CD4-positive, alpha-beta memory T cell (primary cell): ENCODE measurements at places on chromosomes 2 and 18.
A peak's percentile ranks its signal among the peaks of the same experiment; 100 is the strongest.

DNA sequence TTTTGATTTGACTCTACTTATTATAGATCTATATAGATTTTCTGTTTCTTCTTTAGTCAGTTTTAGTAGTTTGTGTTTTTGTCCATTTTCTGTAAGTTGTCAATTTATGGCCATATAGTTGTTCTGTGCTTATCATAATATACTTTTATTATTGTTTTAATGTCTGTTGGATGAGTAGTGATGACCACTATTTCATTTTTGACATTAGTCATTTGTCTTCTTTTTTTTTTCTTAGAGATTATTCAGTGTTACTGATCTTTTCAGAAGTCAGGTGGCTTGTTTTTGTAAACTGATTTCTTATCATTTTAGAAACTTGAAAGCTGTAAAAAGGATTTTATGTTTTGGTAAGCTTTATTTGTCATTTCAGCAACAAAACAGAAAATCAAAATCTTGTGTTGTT is 57.3 kb downstream of the EPC2 start:
- DNase-seq: no peak

DNA sequence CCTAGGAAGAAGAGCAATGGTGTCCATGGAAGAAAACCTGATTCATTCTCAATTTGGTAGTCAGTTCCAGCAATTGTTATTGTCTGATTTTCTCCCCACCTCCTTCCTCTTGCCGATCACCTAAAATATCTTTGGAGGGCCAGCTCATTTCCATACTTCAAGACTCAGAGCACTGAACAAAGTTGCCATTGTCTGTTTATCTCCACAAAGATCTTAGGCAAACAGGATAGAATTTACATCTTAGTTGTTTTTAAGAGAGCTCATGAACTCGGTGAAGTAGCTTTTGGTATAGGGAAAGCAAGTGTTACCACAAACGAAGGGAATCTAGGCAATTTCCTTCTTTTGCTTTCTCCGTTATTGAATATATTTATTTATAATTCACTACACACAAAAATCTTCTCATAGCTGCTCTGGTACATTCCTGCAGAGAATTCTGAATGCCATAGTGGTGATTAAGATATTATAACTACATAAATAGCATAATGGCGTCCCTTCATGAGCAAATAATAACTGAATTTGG is 41.5 kb upstream of the CHST9 start:
- DNase-seq: no peak

- DNase-seq: no peak
Observed at GRCh38 chr2:30355306-30355705, 91.7 kb upstream of the LCLAT1 start.

- no peak for DNase-seq
Observed at GRCh38 chr18:55927831-55928230, 339.8 kb upstream of the TCF4 start.

DNA sequence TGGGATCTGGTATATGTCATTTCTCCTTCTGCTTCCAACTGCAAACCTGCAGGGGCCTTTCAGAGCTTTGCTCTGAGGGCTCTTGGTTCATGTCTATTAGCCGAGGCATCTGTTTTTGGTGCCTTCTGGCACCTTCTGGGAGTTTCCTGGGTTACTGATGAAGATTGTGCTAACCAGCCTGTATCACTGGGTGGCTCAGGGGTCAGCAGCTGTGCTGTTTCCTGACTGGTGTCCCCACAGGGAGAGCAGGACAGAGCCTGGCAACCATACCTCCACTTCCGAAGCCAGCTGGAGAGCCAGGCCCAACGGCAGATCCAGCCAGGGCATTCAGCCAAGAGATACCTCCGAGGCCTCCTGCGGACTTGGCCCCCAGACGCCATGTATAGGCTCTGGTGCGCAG is 17.5 kb downstream of the KIAA2012 start:
- no peak for DNase-seq

- DNase-seq: no peak
Observed at GRCh38 chr2:104432991-104433390, 420.9 kb upstream of the POU3F3 start.

- no peak for DNase-seq
Observed at GRCh38 chr2:28155086-28155485, 237.6 kb upstream of the FOSL2 start.

DNA sequence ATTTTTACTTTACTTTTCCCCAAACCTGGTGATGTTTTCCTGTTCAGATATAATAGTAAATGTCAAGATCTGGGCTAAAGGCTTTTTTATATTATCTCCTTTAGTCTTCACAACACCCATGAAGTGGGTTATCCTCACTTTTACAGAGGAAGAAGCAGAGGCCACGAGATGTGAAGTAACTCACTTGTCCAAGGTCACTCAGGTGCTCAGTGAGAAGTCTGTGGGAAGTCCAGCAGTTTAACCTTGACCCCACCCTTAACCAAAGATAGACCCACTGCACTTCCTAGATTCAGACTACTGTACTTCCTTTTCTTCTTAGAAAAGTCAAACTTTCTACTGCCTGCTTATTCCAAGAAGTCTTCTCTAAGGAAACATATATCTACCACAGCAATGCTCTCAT is 56.3 kb upstream of the STAT1 start:
- DNase-seq: no peak

DNA sequence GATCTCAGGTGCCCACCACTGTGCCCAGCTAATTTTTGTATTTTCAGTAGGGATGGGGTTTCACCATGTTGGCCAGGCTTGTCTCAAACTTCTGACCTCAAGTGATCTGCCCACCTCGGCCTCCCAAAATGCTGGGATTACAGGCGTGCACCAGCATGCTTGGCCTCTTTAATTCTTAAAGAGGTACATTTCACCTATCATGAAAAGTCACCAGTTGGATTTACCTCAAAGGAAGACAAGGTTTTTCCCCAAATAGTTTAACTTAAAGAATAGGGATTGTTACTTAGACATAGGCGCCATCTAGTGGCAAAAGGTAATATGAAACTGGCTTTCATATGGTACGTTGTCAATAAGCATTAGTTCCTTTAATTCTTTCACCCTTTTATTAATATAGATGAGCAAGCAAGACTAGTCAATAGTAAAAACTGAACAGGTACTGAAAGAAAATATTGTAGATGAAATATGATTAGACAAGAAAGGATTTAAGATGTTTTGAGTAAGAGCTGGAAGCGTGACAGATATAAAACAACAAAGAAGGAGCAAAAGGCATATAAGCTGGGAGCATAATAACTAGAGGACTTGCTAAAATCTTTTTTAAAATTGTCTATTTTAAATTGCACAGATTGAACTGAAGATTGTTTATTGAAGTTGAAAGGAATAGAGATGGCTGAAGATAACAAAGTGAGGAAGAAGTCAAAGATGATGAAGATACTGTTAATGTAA is 35.0 kb upstream of the PSMD14 start:
- peak; percentile 57 for DNase-seq

GRCh38 chr18:316393-316792 is 48.5 kb upstream of the THOC1 start:
- no peak for DNase-seq

DNA sequence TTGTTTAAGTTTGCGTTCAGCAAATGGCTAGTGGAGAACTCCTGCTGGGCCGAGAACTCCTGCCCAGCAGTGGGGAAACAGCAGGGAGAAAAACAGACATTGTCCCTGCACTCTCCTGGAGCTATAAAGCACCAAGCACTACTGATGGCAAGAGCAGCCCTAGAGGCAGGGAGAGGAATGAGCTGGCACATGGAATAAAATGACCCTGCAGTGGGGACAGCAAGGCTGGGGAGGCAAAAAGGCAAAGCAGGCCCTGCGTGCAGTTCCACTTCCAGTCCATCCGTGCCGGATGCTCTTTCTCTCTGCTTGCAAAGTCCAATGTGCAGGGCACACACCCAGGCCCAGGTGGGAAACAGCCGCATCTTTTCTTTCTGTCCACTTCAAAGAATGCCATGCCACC is 415.5 kb downstream of the LRATD1 start:
- DNase-seq: no peak

- DNase-seq: peak; percentile 61
Observed at GRCh38 chr2:126657636-126658318, 1.8 kb downstream of the GYPC start.

DNA sequence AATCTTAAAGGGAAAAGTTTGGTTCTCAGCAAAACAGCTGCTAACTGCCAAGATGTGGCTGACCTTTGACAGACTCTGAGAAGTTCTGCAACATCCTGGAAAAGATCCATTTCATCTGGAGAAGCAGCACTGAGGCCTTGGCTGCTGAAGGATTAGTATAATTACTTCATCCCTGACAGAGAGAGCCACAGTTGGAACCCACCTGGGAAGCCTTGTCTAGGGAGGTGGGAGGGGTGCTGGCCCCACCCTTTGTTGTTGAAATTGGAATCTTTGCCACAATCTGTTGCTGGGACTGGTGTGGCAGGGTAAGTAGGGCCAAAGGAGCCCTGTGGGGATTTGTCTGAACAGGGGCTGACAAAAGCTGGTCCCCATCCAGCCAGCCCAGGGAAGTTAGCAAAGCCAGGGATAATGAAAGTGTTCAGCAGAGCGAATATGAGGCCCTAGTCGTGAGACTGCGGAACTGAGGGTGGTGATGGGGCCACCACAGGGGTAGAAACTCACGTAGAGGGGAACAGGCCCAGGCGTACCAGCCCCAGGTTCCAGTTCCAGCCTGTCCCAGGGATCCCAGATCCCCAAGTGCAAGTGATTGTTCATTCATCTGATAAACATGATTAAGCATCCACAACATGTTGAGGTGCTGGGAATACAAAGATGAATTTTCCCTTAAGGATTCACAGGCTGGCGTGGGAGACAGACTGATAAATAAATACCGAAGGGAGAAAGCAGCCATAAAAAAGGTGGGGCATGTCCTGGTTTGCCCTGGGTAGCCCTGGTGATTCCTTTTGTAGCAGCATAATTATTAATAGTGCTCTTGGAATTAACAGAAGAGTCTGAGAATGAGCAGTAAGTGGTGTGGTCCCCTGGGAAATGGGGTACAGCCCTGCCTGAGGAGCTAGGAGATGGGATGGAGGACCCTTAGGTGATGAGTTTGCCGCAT is 60.0 kb downstream of the MYO1B start:
- no peak for DNase-seq

DNA sequence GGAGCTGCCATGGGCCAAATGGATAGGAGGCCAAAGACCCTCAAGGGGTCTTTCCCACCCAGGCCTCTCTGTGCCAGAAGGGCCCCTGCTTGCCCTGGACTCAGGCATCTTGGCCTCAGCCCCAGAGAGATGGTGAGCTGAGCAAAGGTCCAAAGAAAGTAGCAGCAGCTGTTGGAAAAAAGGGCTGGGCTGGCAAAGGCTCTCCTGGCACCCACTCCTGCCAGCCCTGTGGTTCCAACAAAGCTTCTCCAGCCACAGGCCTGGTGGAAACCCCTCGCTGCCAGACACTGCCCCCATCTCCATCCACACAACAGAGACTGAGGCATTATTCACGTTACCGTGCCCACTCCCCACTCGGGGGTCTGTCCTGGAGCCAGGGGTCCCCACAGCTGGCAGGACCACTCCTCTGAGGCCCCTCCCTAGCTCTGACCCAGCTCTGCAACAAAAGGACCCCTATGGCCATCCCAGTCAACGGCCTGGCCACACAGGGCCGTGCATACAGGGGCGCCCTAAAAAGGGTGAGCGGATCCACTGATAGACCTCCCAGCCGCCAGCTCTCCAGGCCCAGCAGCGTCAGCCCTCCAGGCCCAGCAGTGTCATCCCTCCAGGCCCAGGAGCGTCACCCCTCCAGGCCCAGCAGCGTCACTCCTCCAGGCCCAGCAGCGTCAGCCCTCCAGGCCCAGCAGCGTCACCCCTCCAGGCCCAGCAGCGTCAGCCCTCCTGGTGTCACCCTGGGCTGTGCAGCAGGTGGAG is 10.1 kb downstream of the BIN1 start:
- no peak for DNase-seq

- no peak for DNase-seq
Observed at GRCh38 chr18:10826400-10826799, 300.6 kb downstream of the NAPG start.
